D721Med (cell line): ENCODE measurements at places on chromosomes 2 and 18.

GRCh38 chr2:69642709-69643601 is 584 bp downstream of the AAK1 start:
- DNase-seq: no peak

GRCh38 chr2:56483081-56483480 is 299.3 kb downstream of the CCDC85A start:
- DNase-seq: no peak

DNA sequence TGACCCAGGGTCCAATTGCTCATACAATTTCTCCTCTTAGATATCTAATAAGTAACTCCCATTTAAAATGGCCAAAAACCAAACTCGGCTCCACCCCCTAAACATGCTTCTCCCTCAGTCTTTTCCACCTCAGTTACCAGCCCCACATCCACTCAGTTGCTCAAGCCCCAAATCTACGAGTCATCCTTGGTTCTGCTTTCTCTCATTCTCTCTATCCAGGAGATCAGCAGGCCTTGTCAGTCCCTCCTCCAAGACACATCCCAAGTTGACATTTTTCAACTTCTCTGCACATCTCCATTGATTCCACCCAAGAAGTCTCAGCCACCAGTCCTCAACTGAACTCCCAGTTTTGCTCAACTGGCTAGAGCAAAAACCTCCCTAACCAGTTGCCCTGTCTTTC is 40.5 kb upstream of the RTN4 start:
- DNase-seq: no peak

DNA sequence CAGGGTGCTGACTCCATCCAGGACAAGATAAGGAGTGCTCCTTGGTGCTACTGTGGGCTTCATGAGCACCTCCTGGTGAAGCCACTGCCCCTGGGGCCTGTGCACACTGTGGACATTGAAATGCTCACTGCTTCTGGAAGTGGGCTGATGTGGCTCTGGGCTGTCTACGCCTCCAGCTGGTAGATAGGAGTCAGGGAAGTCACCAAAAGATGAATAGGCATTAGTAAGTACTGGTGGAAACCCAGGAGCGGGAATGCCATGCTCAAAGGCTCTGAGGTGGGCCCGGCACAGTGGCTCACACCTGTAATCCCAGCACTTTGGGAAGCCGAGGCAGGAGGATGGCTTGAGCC is 79.2 kb upstream of the MSH2 start:
- no peak for DNase-seq

- DNase-seq: no peak
Measured at GRCh38 chr2:85250045-85250444, 77.7 kb downstream of the TGOLN2 start.

- peak; percentile 66 for DNase-seq
Measured at GRCh38 chr2:205682239-205682970, at the start of gene NRP2. Gene NRP2 (plus strand): TSS chr2:205682501. CDS start chr2:205683291, 790 bp downstream.

DNA sequence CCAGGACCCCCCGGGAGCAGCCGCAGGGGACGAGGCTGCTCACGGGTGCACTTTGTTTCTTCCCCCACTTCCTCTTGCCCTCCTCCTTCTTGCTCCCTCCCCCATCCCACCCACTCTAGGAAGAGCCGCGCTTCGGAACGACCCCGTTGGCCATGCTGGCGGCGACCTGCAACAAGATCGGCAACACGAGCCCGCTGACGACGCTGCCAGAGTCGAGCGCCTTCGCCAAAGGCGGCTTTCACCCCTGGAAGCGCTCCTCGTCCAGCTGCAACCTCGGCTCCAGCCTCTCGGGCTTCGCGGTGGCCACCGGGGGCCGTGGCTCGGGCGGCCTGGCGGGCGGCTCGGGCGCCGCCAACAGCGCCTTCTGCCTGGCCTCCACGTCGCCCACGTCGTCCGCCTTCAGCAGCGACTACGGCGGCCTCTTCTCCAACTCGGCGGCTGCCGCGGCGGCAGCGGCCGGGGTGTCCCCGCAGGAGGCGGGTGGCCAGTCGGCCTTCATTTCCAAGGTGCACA is 1.3 kb downstream of the SP9 start:
- DNase-seq: no peak

GRCh38 chr2:105184420-105184819 is 57.1 kb upstream of the GPR45 start:
- DNase-seq: no peak

- DNase-seq: no peak
Measured at GRCh38 chr2:217996361-217996760, 6.4 kb downstream of the TNS1 start.

DNA sequence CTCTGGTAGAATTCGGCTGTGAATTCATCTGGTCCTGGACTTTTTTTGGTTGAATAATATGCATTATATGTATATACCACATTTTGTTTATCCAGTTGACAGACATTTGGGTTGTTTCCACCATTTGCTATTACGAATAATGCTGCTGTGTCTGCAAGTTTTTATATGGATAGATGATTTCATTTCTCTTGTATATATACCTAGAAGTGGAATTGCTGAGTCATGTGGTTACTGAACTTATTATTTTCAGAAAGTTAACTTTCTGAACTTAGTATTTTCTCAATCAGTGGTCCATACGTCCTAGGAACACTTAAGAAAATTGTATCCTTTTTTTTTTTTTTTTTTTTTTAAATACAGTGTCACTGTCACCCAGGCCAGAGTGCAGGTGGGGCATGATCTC is 63.3 kb downstream of the RIF1 start:
- DNase-seq: no peak

DNA sequence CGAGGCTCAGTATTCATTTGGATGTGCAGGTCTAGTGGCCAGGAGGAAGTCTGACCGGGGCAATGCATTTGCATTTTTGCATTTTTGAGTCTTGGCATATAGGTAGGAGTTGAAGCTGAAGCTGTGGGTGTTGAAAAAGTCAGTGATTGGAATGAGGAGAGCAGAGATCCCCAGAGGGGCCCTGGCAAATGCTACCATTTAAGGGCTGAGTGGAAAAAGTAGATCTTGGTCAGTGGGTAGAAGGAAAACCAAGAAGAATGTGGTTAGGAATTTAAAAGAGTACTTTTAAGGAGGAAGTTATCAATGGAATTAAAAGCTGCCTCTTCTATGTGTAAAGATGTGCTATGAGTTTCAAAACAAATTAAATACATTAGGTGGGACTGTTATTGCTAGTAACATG is 143.0 kb downstream of the ZEB2 start:
- DNase-seq: no peak

- DNase-seq: no peak
Measured at GRCh38 chr18:2881088-2881839, 34.5 kb downstream of the EMILIN2 start.

- DNase-seq: no peak
Measured at GRCh38 chr2:191351921-191352320, 106.7 kb downstream of the MYO1B start.

DNA sequence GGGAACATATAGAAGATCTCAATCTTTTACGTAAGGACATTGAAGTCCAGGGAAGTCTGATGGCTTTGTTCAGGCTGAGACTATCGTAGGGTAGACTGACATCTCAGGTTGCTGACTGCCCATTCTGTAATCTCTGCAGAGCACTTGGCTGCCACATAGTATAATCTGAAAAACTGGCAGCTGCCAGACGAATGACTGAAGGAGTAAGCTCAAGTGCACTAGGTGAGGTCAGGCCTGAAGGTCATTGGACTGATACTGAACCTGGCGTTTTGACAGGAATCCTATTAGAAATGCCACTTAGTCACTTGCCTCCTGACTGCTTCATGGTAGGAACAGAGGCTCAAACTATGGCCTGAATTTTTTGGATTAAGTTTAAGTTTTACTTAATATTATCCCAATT is 23.5 kb downstream of the GPD2 start:
- DNase-seq: no peak

GRCh38 chr2:101520246-101520645 is 45.3 kb upstream of the RFX8 start:
- DNase-seq: no peak

GRCh38 chr18:67194886-67195285 is 321.6 kb downstream of the DSEL start:
- no peak for DNase-seq

- DNase-seq: no peak
Measured at GRCh38 chr18:2534906-2535305, 36.4 kb downstream of the METTL4 start.

DNA sequence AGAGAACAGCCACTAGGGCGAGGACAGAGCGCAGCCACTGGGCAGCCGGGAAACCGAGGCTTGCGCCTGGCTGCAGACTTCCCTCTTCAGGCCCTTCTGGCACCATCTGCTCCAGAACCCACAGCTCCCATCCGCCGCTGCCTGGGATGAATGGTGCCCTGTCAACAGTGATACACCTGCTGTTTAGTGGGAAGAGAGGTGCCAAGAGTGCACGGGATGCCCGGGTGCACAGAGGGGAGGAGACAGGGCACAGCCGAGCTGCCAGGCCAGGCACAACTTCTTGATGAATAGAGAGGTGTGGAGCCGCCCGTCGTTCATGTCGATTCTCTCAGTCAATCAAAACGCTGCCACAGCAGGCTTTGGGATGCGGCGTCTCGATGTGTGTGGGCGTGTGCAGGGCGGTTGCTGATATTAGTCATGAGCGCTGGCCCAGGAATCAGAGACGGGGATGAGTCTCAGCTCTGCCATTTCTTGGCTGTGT is 39.5 kb downstream of the RRM2 start:
- DNase-seq: no peak

- no peak for DNase-seq
Measured at GRCh38 chr2:27795868-27796277, 24.4 kb downstream of the MRPL33 start.

DNA sequence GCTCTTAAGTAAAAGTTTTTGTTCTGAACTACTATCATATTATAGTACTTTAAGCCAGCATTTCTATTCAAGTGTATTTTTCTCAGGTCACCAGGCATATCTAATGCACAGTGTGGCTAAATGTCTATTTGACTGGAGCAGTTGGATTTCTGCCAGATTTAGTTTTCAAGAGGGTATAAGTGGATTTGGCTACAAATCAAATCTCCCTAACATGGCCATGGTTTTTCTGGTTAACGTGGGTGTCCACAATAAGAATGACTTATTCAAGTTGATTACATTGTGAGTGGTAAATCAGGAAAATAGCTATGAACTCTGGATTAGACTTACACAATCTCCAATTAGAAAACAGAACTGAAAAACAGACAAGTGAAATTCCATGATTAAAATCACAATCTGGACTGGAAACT is 5.7 kb upstream of the CHN1 start:
- no peak for DNase-seq

DNA sequence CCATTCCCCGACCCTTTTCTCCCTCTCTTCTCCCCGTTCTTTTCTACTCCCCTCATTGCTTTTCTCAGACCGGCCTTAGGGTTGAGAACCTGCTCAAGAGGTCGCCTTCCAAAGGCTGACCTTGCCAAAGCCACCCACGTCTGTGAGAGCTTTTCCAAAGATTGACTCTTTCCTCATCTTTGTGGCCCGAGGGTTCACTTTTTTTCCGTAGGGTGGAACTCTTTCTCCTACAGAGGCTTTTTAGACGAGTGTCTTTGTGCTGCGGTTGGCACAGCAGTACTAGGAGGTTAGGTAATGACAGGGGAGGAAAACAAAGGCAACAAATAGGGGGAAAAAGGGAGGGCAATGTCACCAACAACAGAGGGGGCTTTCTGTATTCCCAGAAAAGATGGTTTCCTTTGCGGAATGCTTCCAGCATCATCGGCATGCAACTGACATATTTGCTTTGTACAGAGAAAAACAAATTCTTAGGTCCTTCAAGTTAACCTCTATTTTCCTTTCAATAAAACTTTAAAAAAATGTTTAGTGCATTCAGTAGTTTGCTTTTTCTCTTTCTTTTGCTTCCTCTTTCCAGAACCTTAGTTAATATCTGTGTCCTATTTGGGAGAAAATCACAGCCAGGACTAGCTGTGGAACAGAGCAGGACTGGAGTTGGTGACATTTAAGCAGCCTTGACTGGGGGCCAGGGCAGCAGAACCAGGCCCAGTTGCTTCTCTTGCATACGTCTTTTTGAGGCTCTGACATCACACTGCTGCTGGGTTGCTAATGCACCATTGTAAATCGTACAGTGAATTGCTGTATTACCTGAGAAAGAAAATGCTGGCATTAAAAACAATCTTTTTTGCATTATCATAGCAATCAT is 188.1 kb upstream of the FANCL start:
- DNase-seq: no peak

- no peak for DNase-seq
Measured at GRCh38 chr2:140916410-140916809, 1214.4 kb downstream of the LRP1B start.

DNA sequence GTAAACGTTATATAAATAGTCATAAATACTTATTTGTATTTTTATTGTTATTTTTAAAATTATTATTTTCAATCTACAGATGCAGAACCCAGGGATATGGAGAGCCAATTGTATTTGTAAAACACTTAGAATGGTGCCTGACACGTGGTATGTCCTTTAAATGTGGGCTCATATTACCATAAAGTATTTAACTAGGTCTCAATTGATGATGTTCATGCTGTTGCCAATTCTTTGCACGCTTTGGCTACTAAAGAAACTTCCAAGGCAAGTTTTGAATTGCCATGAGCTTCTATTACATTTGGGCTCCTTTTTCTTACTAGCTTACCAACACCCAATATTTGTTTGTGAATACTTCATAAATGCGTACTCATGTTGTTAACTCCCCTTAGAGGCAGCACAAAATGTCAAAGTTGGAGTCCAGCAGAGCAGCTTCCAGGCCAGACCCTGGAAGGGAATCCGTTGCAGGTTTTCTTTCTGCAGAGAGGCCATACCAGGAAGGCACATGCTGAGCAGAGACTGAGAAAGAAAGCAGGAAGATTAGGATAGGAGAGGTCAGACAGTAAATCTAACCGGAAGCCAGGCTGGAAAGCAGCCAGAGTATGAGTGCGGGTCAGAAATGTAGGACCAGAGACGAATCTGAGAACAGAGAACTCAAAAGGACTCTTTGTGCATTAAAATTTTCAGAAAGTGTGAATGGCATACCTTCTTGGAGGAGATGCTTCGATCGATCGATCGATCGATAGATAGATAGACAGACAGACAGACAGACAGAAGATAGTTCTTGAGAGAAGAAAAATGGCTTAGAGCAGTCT is 4.2 kb upstream of the NOSTRIN start:
- no peak for DNase-seq

- no peak for DNase-seq
Measured at GRCh38 chr2:197786010-197786877, 1.1 kb upstream of the BOLL start.

DNA sequence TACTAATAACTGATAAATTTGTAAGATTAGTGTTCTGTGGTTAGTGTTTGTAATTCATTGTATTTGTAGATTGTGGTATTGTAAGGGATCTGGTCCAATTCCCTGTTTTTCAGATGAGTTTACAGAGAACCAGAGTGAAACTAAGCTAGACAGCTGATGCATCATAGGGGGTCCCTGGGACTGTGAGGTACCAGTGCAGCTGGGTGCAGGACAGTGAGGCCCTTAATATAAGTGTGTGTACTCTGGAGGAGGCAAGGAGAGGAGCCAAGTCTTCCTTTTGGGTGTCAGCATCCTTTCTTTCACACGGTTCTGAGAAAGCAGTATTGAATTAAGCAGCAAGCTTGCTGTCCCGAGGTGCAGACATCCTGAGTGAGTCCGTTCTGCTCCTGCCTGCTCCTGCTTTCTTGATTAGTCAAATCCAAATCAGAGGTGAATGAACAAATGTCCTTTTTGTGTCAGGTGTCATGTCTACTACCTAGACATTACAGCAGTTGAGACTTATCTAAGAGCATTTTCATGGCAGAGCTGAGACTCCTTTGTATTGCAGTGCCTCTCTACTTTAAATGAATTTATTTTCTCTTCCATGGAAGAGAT is 194.9 kb downstream of the MCFD2 start:
- DNase-seq: no peak

GRCh38 chr2:31166925-31167324 is 28.7 kb upstream of the GALNT14 start:
- DNase-seq: no peak
